ENCODE measurements at places on chromosomes 4 and X.

DNA sequence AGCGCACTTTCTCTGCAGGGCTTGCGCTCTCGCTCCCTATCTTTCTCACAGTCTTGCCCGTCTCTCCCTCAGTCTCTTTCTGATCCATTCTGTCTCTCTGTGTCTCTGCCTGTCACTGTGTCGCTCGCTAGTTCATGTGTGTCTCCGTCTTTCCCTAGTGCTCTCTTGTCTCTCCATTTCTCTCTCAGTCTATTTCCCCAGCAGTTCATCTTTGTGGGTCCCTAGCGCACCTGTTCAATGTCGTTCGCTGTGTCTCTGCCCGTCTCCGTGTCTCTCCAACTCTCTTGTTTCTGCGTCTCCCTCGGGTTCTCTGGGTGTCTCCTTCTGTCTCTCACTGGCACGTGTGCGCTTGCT is 1.5 kb downstream of the GPR101 start:
- no peak for DNase-seq

DNA sequence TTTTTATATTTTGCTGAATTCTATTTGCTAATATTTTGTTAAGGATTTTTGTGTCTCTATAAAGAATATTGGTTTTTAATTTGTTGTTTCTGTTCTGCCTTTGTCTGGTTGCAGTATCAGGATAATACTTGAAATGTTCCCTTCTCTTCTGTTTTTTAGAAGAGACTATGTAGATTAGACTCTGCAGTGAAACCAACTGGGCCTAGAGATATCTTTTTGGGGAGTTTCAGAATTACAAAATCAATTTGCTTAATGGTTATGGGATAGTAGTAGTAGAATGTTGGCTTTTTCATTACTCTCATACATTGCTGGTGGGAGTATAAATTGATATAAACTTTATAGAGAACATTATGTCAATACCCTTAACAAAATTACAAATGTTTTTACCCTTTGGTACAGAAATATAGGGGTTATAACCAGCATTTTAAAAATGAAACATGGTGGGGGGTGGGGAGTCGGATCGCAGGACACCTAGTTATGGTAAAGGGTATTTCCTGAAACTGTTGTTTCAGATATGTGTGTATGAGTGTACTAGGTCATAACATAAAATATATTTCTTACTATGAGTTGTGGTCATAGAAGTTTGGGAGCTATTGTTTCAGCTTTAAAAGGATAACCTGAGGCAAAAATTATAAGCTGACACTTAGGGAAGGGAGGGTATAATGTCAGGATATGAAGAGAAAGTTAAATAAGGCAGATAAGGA is 29.0 kb downstream of the CLOCK start:
- no peak for DNase-seq

DNA sequence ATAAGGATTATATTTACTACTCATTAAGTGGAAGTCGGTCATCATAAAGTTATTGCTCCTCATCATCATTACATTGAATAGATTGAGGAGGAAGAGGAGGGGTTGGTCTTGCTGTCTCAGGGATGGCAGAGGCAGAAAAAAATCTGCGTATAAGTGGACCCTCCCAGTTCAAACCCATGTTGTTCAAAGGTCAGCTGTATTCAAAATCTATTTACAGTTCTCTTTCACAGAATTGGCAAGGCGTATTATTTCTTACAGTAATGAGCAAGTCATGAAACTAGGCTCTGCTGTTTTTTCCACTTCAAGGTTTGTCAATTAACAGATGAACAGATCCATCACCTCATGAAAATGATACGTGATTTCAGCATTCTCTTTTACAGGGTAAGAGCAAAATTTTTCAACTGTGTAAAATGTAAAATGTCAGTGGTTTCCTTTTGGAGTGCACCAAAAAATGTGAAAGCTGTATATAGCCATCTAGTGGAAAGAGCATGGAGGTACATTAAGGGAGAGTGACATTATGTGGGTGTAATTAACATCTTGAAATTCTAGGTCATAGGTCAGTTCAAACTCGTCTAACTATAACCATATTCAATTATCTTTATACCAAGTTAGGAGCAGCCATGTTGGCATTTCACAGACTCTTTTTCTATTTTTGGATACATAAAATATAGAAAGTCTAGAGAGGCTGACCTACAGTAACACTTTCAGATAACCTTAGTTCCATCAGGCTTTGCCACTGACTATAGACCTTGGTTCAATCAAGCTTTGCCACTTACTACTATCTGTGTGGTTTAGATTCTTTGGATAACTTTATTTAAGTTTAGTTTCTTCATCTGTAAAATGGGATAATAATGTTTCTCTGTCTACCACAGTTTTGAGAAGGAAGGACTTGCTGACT is 30.1 kb downstream of the NEIL3 start:
- peak; percentile 58 for DNase-seq

DNA sequence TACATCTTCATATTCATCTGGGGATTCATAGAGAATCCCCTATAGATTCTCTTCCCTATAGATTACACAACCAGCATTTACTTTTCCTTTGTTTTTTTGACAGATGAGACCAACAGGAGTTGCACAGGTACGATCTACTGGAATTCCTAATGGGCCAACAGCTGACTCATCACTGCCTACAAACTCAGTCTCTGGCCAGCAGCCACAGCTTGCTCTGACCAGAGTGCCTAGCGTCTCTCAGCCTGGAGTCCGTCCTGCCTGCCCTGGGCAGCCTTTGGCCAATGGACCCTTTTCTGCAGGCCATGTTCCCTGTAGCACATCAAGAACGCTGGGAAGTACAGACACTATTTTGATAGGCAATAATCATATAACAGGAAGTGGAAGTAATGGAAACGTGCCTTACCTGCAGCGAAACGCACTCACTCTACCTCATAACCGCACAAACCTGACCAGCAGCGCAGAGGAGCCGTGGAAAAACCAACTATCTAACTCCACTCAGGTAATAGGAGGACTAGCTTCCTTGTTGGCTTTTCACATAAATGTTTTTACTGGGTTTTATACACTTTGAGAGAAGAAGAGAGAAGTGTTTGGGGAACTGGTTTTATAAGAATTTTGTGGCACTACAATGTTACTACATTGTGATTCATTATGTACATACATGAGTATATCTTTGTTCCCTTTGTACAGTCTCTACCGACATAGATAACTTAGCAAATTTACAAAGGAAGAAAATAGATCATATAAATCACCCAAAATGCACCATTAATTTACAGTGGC is 137.2 kb downstream of the DIPK2B start:
- no peak for DNase-seq

- DNase-seq: no peak
These were observed 139.7 kb downstream of the CFAP299 start for GRCh38 chr4:80475236-80475635.

- DNase-seq: no peak
These were observed 223.5 kb downstream of the AFAP1 start for GRCh38 chr4:7716010-7716721.

DNA sequence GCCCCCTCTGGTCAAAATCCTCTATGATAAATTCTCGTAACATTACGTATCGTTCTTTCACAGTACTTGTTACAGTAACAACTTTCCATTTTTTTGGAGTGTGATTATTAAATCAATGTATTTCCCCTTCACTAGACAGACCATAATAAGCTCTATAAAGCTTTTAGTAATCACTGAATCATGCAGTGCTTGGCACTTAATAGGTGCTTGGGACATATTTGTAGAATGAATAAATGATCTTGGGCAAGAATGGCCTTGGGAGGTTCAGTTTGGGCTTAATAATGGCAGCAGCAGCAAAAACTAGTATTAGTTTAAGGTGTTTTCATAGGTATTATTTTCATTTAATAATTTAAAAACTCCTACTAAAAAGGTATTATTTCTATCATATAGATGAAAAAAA is 33.4 kb upstream of the SFRP2 start:
- DNase-seq: no peak
